ENCODE measurements at places on chromosomes 13 and 19.

DNA sequence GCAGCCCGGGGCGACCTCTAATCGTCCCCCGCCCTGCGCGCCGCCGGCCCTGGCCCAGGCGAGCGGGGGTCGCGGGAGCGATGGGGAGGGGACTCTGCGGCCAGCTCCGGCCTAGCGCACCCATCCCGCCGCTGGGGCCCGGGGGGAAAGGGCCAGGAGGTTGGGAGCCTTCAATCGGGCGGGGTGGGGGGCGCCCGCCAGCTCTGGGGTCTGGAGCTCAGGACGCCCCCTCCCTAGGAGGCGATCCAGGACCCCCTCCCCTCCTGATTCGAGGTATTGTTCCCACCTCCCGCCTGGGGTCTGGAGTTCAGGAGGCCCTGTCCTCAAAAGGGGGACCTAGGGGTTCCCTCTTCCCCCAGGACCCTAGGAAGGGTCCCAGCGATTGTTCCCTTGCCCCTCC is 430 bp downstream of the ZNF358 start:
- no peak for DNase-seq

DNA sequence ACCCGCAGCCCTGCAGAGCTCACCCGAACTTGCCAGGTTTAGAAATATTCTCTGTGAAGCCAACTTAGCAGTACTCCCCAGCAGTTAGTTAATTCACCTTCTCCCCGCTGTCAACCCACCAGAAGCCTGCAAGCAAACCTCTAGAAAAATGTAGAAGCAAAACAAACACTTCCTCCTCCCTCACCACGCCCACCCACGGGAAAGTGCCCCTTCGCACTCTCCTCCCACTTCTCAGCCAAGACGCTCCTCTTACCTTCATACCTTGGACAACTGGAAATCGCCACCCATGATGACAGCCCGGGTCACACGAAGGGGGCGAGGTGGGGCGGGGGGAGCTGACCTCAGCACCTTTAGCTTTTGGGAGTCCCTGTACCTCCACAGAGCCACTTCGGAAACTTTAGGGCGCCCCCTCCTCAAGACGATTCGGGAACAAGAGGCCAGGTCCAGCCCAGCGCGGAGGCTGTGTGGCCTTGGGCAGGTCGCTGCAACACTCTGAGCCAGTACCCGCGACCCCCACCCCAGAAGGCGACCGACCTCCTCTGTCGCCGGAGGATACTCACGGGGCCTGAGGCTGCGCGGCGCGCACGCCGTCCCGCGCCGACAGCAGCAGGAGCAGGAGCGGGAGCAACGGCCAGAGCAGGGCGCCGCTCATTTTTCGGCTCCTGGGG is 485 bp downstream of the CPAMD8 start:
- DNase-seq: no peak

DNA sequence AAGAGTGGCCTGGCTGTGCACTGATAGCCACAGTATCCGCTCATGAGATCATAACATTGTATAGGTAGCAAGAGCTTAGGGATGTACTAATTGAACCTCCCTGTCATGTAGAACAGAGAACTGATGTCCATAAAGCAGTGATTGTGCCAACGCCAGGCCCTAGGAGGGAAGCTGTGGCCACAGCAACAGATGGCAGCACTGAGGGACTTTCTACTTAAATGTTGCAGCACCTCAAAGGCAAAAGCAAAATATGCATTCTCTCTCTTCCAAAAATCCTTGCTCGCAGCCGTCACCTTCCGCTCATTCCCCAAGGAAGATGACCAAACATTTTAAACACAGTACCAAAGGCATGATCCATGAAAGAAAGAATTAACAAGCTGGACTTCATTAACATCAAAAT is 32.3 kb downstream of the COL4A1 start:
- DNase-seq: no peak

- no peak for DNase-seq
These were observed 158.4 kb upstream of the FNDC3A start for GRCh38 chr13:48817166-48817802.

DNA sequence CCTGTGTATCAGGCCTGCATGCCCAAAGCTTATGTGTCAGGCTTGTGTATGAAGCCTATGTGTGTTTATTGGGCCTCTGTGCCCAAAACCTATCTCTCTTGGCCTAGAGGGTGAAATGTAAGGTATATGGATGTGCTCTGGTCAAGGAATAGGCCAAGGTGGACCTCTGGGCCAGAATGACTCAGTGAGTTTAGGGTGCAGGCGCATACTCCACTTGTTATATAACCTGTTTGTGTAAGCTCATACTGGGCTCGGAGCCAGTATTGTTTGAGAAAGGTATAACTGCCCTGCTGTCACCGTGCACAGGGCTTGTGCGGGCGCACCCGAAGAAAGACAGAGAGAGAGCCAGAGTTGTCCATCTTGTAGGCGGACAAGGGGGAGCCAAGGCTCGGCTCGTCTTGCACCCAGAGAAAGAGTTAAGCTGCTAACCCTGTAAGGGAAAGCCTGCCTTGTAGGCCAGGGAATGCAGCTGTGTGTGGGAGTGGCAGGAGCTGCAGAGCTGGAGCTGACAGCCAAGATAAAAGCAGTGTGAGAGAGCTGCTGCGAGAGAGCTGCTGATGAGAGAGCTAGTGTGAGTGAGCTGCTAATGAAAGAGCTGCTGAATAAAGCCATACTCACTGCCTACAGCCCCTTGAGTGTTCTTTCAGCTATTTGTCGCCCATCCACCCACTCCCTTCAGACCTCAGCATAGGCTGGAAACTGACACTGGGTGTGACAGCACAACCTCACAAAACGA is 43.4 kb upstream of the N4BP2L1 start:
- DNase-seq: peak; percentile 59

DNA sequence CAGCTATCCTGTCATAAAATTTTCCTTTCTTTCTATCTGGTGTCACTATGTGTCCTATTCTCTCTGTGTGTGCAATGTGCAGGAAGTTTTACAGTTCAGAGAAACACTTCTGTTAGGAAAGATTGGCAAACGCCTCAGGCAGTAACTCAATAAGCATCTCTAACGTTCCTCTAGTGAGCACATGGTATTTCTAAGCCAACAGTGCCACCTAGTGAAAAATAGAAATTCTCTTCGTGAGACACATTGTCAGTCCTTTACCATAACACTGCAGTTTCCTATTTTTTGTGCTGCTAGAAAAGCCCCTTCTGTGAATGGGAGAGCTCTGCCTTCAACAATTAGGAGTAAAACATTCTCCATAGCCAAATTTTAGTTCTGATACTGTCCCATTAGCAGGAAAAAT is 50.7 kb downstream of the ZNF723 start:
- no peak for DNase-seq

- no peak for DNase-seq
These were observed 11.3 kb downstream of the MYO9B start for GRCh38 chr19:17086834-17087233.

DNA sequence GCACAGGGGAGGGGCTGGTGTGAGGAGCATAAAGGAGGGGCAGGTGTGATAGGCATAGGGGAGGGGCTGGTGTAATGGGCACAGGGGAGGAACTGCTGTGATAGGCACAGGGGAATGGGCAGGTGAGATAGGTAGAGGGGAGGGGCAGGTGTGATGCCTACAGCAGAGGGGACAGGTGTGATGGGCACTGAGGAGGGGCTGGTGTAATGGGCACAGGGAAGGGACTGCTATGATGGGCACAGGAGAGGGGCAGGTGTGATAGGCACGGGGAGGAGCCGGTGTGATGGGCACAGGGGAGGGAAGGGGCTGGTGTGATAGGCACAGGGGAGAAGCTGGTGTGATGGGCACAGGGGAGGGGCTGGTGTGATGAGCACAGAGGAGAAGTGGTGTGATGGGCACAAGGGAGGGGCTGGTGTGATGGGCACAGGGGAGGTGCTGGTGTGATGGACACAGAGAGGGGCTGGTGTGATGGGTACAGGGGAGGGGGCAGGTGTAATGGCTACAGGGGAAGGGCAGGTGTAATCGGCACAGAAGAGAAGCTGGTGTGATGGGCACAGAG is 39.5 kb upstream of the POP4 start:
- DNase-seq: no peak

- DNase-seq: no peak
These were observed 35.4 kb downstream of the DOCK9 start for GRCh38 chr13:98942485-98942884.

GRCh38 chr13:44713788-44714469 is 137.8 kb upstream of the TSC22D1 start:
- no peak for DNase-seq

- no peak for DNase-seq
These were observed 220.9 kb downstream of the FOXO1 start for GRCh38 chr13:40445557-40445990.

- no peak for DNase-seq
These were observed 455.7 kb downstream of the SUCLA2 start for GRCh38 chr13:47545201-47546024.

DNA sequence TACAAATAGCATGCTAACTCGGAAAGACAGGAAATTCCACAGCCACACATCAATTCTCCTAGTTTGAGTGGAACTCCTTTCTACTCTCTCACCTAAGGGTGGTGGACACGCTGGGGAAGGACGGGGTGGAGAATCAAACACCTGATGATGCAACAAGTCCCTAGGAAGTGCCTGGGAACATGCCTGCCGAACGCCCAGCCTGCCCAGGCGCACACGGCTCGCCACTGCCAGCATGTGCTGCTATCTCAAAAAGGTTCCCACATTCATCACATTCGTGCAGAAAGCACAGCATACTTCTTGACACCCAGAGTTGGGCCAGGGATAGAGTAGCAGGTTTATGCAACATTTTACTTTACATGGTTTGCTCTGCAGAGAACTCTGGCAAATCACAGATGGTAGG is 164.6 kb downstream of the ABCC4 start:
- DNase-seq: no peak

GRCh38 chr19:20315543-20315942 is 148.5 kb downstream of the ZNF486 start:
- no peak for DNase-seq
